ENCODE measurements at places on chromosomes 3 and 15.

DNA sequence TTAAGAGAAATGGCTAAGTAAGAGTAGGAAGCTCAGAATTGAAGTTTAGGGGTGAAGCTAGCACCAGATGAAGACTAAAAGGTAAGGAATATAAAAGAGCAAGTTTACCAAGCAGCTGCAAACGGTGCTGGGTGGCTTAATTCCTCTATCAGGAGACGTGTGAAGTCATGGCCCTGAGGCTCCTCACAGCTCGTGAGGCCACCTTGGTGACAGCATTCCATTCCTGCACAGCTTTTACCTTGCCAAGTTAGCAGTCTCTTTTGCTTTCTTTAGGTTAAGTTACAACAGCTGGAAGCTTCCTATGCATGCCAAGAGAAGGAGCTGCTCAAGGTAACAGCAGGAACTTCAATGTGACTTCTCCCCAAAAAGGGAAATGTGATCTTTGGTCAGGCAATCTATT, 6.4 kb downstream of the TMCO5A start:
- no peak for DNase-seq

- no peak for DNase-seq
Measured at GRCh38 chr15:39946862-39947261, 12.9 kb downstream of the EIF2AK4 start.

DNA sequence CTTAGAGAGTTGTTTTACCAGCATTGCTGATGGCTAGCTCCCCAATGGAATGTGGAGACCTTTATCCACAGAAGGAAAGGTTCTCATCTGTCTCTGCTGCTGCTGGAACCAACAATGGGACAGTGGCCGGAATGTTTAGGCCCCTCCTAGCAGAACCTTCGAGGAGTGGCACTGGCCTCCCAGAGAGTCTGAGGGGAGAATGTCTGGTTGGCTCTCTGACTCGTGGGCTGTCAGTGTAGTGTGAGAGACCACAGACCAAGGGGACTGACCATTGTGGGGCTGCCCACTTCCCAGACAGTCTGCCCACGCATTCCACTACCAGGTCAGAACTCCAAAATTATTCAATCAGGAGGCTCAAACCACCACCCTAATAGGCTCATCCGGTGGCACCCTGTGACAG, 5.1 kb downstream of the RASL12 start:
- no peak for DNase-seq

DNA sequence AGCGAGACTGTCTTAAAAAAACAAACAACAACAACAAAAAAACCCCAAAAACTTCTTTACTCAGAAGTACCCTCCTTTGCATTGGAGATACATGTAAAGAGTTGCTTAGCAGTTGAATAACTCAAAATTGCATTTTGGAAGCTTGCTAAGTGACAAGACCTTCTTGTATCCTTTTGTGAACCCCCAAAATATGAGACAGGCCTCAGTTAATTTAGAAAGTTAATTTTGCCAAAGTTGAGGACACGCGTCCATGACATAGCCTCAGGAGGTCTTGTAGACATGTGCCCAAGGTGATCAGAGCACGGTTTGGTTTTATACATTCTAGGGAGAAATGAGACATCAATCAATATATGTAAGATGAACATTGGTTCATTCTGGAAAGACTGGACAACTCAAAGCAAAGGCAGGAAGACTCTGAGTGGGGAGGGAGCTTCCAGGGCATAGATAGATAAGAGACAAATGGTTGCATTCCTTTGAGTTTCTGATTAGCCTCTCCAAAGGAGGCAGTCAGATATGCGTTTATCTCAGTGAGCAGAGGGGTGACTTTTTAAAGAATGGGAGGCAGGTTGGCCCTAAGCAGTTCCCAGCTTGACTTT, 1.7 kb upstream of the ARF4 start:
- no peak for DNase-seq

DNA sequence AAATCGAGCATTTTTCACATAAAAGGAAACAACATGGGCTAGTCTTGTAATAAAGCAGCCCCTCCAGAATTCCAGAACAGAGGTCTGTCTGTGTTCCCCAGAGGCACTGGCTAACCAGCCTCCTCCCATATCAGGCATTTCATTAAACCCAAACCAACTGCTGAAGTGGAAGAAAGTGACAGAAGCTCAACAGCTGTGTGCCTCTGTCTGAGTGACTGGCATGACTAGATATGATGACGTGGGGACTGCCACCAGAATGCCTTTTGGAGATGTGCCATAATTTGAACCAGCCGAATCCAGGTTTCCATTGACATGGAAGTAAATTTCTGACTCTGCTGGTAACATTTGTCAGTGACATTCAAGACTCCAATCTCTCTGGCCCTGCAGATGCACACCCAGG, 8.7 kb downstream of the LIMD1 start:
- no peak for DNase-seq

- DNase-seq: no peak
Measured at GRCh38 chr15:66765478-66766281, 63.6 kb downstream of the SMAD6 start.

GRCh38 chr3:53156368-53156834, 4.6 kb upstream of the PRKCD start:
- peak; percentile 60 for DNase-seq

DNA sequence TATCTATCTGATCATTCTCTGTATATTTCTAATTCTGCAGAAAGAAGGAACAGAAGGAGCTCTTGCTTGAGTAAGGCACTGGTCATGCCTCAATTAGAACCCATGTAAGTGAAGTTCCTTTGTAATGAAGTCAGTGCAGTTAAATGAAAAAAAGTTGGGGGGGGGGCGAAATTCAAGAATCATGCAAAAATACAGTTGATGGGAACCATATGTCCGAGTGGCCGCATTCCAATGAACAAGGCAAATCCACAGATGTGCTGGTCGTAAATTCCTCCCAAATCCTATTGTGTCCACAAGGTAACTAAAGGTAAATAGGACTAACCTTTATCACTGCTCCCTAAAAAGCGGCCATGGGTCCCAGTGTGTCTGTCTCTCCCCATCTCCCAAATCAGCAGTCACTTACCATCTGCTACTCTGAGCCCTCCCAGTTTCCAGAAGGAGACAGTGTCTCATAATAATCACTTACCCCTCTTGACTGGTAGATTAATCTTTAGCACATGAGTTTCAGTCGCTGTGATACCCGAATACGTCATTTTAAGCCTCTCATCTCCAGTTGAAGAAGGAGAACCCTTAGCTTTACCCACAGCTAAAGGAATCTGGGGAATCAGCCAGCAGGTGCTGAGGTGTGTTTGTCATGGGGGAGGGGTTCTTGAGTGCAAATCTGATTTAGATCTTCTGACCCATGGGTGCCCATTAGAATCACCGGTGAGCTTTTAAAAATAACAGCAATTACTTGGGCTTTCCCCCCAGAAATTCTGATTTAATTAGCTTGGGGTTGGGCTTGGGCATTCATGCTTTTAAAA, 56.3 kb upstream of the EPHB3 start:
- no peak for DNase-seq

GRCh38 chr15:39692356-39693327, 90.0 kb downstream of the FSIP1 start:
- peak; percentile 29 for DNase-seq

GRCh38 chr15:59528961-59529402, 82.6 kb upstream of the GCNT3 start:
- DNase-seq: peak; percentile 93

GRCh38 chr3:178479860-178480259, 56.4 kb upstream of the KCNMB2 start:
- no peak for DNase-seq

- DNase-seq: no peak
Measured at GRCh38 chr15:83352119-83352518, 67.7 kb upstream of the BNC1 start.

DNA sequence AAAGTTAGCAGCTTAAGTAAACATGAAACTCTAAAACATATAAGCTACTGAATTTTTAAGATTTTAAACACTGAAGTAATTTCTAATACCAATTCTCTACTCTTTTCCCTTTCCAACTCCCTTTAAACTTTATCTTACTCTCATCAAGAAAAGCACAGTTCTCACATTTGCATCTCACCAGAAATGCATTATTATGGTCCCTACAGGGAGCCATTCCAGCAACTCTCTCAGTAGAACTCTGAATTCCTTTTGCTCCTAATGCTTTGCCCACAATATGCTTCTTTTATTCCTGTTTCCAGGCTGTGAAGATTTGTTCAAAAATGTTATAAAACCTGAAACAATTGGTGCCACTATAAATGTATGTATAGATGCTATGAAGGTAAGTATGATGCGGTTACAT, 83.4 kb downstream of the TFDP2 start:
- no peak for DNase-seq

DNA sequence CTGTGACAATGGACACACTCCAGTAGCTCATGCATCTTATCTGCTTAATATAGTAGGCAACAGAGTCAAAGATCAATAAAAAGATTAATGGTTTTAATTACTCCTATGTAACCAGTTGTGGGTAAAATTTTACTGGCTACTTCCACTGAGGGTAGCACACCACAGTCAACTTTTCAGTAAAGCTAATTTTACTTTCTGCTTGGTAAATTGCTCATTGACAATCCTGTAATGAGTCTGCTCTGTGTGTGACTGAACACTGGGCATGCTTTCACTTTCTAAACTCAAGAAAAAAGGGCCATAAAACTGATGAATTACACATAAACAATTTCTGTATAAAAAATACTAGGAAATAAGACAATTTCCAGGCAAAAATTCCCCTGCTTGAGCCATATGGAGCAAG, 838.3 kb downstream of the VGLL3 start:
- DNase-seq: no peak

DNA sequence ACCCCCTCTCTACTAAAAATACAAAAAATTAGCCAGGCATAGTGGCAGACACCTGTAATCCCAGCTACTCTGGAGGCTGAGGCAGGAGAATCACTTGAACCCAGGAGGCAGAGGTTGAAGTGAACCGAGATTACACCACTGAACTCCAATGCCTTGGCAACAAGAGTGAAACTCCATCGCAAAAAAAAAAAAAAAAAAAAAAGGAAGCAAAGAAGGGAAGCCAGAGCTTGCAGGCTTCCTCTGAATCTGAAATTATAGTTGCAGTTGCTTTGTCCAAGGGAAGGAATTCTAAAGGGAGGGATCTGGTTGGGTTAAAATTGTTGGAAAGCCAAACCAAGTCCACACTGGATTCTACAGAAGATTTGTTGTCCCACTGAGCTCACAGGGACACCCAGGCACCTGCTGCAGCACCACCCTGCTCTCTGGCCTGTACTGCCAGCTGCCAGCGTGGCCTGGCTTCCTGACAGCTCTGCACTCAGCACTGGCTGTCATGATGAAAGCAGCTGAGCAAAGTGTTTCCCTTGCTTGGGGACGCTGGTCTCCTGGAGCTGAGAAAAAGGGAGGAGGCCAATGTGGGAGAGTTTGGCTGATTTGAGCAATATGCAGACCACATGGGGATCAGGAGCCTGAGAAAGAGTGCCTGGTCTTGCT, 88.8 kb upstream of the HES1 start:
- DNase-seq: no peak

DNA sequence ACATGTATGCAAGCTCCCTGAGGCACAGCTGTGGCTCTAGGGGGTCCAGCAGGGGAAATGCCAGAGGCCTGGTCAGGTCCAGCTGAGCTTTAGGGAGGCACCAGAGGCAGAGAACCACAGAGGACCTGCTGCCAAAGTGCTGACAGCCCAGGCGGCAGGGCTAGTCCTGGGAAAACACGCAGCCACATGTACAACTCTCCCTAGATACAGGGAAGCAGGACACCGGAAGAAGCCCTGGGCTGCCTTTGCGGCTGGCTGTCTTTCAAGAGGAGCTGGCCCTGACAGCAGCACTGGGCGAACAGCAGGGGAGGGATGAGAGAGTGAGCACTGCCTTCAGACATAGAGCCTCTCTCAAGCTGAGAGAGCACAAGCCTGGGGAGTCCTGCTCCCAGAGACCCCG, 40.7 kb downstream of the RFT1 start:
- DNase-seq: no peak

- DNase-seq: peak; percentile 11
Measured at GRCh38 chr15:68383161-68384074, 48.5 kb downstream of the ITGA11 start.

GRCh38 chr3:184908859-184909258, 96.9 kb downstream of the VPS8 start:
- DNase-seq: peak; percentile 49

DNA sequence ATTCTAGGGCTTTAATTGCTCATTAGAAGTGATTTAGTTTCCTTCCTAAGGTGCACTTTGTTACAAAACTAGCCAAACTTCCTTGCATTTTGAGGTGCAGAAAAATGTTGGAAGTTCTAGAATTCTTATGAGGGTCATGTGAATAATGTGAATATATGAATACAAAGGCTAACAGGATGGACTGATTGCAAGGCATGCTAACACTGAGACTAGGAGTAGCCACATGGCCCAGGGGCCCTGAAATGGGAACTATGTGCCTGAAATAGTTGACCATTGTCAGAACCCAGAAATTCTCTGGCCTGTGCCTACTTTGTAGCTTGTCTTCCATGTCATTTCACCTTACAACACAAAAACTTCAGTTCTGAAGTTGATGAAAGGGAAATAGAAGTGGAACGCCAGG, 10.8 kb downstream of the ASB7 start:
- no peak for DNase-seq

DNA sequence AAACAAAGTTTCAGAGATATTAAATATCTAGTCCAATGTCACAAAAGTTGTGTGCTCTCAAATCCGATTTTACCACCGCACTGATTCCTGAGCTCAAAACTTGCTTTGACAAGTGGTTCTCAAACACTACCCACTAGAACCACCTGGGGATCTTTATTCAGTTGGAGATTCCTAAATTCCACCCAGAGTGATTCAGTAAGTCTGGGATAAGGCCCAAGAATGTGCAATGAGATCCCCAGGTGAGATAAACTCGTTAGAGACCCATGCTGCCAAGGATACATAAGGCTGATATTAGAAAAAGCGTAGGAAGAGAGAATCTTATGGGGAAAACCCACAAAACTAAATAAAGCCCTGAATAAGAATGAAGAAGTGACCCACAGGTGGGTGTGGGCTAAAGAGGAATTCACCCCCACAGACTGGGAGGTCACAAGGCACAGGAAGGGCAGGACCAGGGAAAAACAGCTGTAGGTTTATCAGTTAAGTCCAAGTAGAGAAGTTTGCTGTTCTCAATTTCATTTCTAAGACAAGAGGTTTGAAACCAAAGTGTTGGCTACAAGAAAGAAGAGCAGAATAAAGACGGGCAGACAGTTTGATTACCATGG, 11.5 kb upstream of the RPS17 start:
- DNase-seq: no peak

DNA sequence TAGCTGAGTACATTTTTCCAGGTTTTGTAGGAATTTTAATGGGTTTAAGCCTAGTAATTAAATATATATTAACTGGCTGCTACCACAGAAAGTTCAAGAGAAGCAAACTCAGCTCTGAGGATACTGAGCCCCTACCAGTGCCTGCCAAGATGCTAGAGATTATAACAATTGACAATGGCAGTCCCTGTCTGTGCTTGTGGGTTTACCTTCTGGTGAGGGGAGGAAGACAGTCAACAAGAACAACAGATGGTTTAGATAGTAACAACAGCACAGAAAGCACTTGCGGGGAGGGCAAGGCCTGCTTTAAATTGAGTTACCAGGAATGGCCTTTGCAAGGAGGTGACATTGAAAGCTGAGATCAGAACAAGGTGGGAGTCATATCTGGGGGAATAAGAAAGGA, 56.6 kb upstream of the ARHGEF3 start:
- no peak for DNase-seq

- no peak for DNase-seq
Measured at GRCh38 chr3:123290962-123291361, 89.2 kb downstream of the SEC22A start.
